ENCODE measurements at places on chromosomes 13 and 19. TPM values are rescaled to one million over a fixed set of nuclear protein-coding genes. Genes with fewer than 3 reads are reported as not detected.

GRCh38 chr19:11560404-11561051 is 1.5 kb upstream of the ELOF1 start:
- no peak overlapping the region for H3K4me3 ChIP-seq
- H3K4me1 ChIP-seq = peaks cover 30% of the 10 kb centered on the region
- H3K27me3 ChIP-seq = no peaks in the 10 kb centered on the region
- peaks cover under 1% of the 10 kb centered on the region for H3K36me3 ChIP-seq
- peak; percentile 64 for DNase-seq

DNA sequence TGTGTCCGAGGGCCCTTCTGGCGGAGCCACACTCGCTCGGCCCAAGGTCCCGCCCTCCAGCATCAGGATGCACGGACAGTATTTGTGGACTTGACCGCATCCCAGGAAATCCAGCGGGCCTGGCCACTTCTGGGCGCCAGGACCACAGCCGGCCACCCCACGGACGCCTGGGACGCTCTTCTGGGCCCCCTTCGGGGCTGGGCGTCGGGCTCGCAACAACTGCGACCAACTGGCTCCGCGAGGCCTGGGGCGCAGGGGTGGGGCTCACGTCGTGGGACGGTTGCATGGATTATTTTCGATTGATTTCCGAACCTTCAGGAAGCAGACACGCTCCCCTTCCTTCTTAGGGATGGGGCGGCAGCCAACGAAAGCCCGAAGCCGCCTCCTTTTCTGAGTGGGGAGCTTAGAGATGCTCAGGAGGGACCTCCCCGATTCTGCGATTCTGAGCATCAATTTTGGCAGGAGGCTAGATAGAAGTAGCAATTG is 521 bp upstream of the NUP58 start:
- H3K36me3 ChIP-seq = peaks cover 10% of the 10 kb centered on the region
- peaks cover 16% of the 10 kb centered on the region for H3K4me1 ChIP-seq
- DNase-seq = no peak
- H3K4me3 ChIP-seq = peak overlapping the region; percentile 83
- peaks cover 2% of the 10 kb centered on the region for H3K27me3 ChIP-seq
- H3K27ac ChIP-seq = peak overlapping the region; percentile 93

DNA sequence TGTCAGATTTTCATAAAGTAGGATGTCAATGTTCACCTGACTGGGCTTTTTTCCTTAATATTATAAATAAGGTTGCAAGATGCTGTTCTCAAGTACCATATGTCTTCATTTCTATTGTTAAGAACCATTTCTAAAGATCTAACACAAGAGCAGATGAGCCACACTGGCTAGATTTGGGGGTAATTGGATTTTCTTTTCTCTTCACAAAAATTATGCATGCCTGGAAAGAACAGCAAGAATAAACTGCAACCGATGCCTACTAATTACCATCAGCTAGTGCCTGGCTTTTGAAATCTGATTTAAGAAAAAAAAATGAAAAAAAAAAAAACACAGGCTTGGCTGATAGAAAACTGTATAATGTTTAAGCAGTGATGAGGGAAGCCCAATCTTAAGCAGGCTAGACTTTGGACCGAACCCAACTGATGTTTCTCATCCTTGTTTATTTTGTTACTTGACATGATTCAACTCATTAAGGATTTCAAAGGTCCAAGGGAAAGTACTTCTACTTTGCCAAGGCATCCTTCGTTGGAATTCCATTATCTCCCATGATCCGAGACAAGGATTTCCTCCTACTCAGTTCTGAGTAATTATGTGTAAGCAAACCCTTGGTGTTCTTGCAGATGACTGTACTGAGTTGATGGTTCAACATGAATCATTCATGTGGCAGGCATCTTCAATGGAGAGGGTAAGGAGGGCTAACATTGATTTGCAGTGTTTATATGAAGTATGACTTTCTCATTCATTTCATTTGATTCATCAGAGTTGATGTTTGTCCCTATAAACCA is 300.5 kb downstream of the SPRY2 start:
- no peaks in the 10 kb centered on the region for H3K27me3 ChIP-seq
- no peak overlapping the region for H3K4me3 ChIP-seq
- H3K36me3 ChIP-seq = no peaks in the 10 kb centered on the region
- no peak overlapping the region for H3K27ac ChIP-seq
- H3K4me1 ChIP-seq = no peaks in the 10 kb centered on the region

- no peaks in the 10 kb centered on the region for H3K4me1 ChIP-seq
- H3K27me3 ChIP-seq = peaks cover 49% of the 10 kb centered on the region
- no peak overlapping the region for H3K27ac ChIP-seq
- H3K4me3 ChIP-seq = no peak overlapping the region
- H3K36me3 ChIP-seq = no peaks in the 10 kb centered on the region
- DNase-seq = no peak
These were observed 2.5 kb downstream of the IGFL1 start for GRCh38 chr19:46232029-46232428.

ANO8 gene
- total RNA-seq = 24.9 TPM

DNA sequence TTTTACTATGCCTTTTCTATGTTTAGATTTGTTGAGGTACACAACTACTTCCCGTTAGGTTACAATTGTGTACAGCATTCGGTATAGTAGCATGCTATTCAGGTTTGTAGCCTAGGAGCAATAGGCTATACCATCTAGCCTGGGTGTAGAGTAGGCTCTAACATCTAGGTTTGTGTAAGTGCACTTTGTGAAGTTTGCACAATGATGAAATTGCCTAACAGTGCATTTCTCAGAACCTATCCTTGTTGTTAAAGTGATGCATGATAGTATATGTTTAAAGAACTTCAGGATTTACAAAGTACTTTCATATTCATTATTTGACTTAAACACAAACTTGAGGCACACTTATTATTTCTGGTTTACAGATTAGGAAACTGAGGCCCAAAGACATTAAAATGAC is 11.5 kb upstream of the SERPINE3 start:
- H3K36me3 ChIP-seq = no peaks in the 10 kb centered on the region
- peaks cover 10% of the 10 kb centered on the region for H3K27me3 ChIP-seq
- no peak overlapping the region for H3K27ac ChIP-seq
- peaks cover 12% of the 10 kb centered on the region for H3K4me1 ChIP-seq
- no peak overlapping the region for H3K4me3 ChIP-seq

CGB5 gene
- total RNA-seq = not detected

KLK3 gene
- total RNA-seq = not detected

GRCh38 chr13:102999499-102999898 is 66.7 kb downstream of the SLC10A2 start:
- no peaks in the 10 kb centered on the region for H3K36me3 ChIP-seq
- no peaks in the 10 kb centered on the region for H3K4me1 ChIP-seq
- peaks cover 5% of the 10 kb centered on the region for H3K27me3 ChIP-seq
- H3K4me3 ChIP-seq = no peak overlapping the region

FARP1 gene
- total RNA-seq = 0.51 TPM

DNA sequence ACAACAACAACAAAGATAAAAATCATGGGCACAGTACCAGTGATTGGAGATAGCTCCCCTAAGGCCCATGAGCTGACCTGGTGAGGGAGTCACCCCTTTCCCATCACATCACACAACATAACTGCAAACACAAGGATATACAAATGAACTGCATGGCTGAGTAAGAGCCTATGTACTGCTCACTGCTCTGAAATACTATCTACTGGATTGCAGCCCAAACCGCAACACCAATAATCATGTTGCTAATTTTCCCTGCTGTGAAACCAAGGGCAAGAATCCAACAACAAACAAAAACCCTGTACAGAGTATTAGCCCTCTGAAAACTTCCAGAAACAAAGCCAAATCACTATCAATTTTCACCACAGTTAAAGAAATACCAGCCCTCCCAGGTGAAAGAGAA is 1893.2 kb downstream of the PCDH9 start:
- H3K36me3 ChIP-seq = no peaks in the 10 kb centered on the region
- H3K4me1 ChIP-seq = no peaks in the 10 kb centered on the region
- no peak for DNase-seq

DNA sequence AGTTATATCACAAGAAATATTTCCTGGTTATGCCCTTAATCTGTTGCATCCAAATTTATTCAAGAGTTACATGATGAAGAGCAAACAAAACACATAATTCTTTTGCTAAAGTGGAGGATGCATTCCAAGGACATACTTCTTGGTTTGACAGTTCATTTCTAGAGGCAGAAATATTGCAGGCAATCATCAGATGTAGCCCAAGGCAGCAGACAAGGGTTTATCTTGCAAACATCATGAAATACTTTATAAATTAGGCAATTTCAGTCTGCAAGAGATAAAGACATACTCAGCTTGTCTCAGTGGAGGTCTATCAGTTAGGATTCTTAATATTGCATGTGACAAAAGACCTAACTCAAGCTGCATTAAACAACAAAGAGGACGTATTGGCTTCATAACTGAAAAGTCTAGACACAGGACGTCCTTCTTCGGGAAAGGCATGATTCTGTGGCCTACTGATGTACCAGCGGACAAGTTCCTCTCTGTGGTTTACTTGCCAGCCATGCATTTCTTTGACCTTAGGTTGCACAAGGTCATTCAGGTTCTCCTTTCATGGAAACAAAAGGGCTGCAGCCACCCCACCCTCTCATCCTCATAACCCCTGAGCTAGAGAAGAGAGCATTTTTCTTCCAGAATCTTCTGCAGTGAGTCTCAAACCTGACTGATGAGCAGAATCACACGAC is 204.1 kb downstream of the KATNAL1 start:
- no peaks in the 10 kb centered on the region for H3K4me1 ChIP-seq
- no peaks in the 10 kb centered on the region for H3K27me3 ChIP-seq
- no peaks in the 10 kb centered on the region for H3K36me3 ChIP-seq
- DNase-seq = no peak
- no peak overlapping the region for H3K4me3 ChIP-seq

PSG2 gene
- not detected for total RNA-seq

DNA sequence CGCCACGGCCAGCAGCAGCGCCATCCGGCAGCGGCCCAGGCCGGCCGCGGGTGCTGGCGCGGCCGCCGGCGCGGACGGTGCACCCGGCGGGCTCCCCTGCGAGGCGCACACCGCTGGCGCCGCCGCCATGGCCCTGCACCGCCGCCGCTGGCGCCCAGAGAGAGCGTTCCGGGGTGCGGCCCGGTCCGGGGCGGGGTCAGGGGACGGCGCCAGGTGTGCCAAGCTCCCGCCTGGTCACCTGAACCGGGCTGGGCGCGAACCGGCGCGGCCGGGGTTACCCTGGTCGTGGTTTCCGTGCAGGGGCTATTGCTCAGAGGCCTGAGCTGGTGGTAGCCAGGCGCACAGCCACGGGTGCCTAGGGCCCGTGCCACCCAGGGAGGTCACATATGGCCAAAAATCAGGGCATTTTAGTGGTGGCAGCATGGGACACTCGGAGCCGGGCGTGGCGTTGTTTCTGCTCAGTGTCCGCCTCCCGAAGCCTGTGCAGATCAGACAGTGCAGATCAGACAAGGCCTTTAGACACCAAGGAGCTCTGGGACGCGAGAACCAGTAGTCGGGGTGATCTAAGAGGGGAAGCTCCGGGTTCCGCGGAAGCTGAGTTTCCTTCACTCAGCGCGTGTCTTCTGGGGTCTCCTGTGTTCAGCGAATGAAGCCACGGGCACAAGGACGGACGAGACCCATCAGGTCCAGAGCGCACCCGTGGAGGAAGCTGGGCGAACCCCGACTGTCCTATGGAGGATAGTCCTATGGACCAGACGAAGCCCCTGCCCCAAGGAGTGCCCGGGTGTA is at the start of gene TMEM238:
Gene TMEM238 (minus strand): TSS at position 162 of the 789 bp plus-strand sequence. CDS start 33 bp downstream, at position 129.
- peak within 1 kb of the TSS; percentile 97 for H3K4me3 ChIP-seq
- peak; percentile 43 for DNase-seq
- H3K4me1 ChIP-seq = peaks cover 26% of the 10 kb centered on the region
- H3K36me3 ChIP-seq = peaks cover 30% of the 10 kb centered on the region
- H3K27ac ChIP-seq = peak within 1 kb of the TSS; percentile 81

- H3K27me3 ChIP-seq = peaks cover 50% of the 10 kb centered on the region
- DNase-seq = no peak
These were observed 114.8 kb downstream of the COL4A2 start for GRCh38 chr13:110421696-110422385.

- no peaks in the 10 kb centered on the region for H3K27me3 ChIP-seq
- H3K27ac ChIP-seq = no peak overlapping the region
- no peak overlapping the region for H3K4me3 ChIP-seq
These were observed 689.6 kb downstream of the SLITRK5 start for GRCh38 chr13:88360761-88361160.

GRCh38 chr13:79456656-79457365 is 24.1 kb upstream of the NDFIP2 start:
- no peaks in the 10 kb centered on the region for H3K27me3 ChIP-seq
- H3K36me3 ChIP-seq = no peaks in the 10 kb centered on the region
- no peak overlapping the region for H3K27ac ChIP-seq
- H3K4me1 ChIP-seq = no peaks in the 10 kb centered on the region

SYNGR4 gene
- not detected for total RNA-seq

- no peak overlapping the region for H3K4me3 ChIP-seq
- no peak overlapping the region for H3K27ac ChIP-seq
- H3K36me3 ChIP-seq = no peaks in the 10 kb centered on the region
These were observed 33.1 kb downstream of the HPN start for GRCh38 chr19:35074426-35075201.

- no peaks in the 10 kb centered on the region for H3K4me1 ChIP-seq
- no peaks in the 10 kb centered on the region for H3K27me3 ChIP-seq
- H3K36me3 ChIP-seq = no peaks in the 10 kb centered on the region
- no peak overlapping the region for H3K27ac ChIP-seq
- no peak overlapping the region for H3K4me3 ChIP-seq
These were observed 1249.4 kb upstream of the SLC10A2 start for GRCh38 chr13:104315606-104316005.

DNA sequence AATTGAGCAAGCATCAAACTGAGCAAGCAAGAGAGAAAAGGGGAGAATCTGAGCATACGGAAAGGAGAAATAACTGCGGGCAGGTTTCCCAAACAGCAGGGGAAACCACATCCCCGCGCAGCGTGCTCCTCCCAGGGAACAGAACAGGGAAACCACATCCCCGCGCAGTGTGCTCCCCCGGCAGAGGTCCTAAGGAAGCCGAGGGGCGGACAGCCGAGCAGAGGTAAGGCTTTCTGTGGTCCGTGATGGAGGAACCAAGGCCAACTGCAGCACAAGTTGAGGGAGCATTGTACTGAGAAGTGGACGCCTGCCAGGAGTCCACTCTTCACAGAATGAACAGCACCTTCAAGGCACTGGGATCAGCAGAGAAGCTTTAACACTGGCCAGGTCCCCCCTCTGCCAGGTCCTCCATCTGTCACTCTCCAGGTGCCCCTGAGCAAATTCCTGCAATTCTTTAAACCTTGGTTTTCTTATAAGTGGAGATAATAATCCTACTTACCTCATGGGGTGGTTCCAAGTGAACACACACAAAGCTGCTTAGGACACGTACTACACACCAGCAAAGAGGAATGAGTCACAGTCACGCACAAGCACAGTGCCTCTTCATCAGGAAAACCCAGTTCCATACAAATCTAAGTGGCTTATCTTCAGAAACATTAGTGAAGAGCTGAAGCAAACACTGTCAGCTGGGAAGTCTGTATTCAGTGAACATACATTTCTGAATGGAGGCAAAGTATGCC is 23.0 kb upstream of the LAMP1 start:
- no peak overlapping the region for H3K27ac ChIP-seq
- no peak for DNase-seq
- no peaks in the 10 kb centered on the region for H3K36me3 ChIP-seq
- H3K27me3 ChIP-seq = peaks cover 4% of the 10 kb centered on the region
- peaks cover 6% of the 10 kb centered on the region for H3K4me1 ChIP-seq

GRCh38 chr13:83794583-83794982 is 87.7 kb downstream of the SLITRK1 start:
- no peak overlapping the region for H3K27ac ChIP-seq
- no peak for DNase-seq
- no peaks in the 10 kb centered on the region for H3K27me3 ChIP-seq
- no peak overlapping the region for H3K4me3 ChIP-seq

HTR2A gene
- not detected for total RNA-seq

All from T-cell (primary cell).